ENCODE measurements at places on chromosomes 1 and 21.

DNA sequence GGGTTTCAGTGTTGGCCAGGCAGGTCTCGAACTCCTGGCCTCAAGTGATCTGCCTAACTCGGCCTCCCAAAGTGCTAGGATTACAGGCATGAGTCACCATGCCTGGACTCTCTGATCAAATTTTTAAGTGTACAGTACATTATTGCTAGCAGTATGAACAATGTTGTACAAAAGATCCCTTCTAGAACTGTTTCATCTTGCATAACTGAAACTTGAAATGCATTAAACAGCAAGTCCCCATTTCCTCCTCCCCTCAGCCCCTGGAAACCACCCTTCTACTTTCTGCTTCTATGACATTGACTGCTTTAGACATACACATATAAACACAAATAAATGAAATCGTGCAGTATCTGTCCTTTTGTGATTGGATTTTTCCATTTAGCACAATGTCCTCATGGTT, 463.4 kb downstream of the PTPRC start:
- no peak for DNase-seq

GRCh38 chr21:37087188-37087587, 14.1 kb downstream of the TTC3 start:
- DNase-seq, result no peak

DNA sequence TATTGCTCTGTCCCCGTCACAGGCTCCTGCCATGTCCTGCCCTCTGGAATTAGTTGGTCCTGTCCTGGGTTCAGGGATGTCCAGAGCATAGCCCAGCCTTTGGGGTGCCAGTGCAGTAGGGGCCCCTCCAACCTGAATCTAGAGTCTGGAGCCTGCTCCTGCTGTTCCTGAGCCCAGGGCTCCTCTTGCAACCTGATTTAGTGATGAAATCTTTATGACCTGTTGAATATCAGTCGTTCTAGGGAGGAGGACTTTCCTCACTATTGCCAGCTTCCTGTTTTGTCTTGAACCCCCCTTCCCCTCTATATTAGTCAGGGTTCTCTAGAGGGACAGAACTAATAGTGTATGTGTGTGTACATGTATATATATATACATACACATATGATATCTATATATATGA, 42.5 kb upstream of the STUM start:
- peak; percentile 8 for DNase-seq

- peak; percentile 95 for DNase-seq
Measured at GRCh38 chr1:230066466-230067404, at the start of gene GALNT2. Gene GALNT2 (plus strand): TSS chr1:230067238. CDS start chr1:230067281, 43 bp downstream.

- no peak for DNase-seq
Measured at GRCh38 chr1:185237661-185238060, 79.4 kb downstream of the IVNS1ABP start.

DNA sequence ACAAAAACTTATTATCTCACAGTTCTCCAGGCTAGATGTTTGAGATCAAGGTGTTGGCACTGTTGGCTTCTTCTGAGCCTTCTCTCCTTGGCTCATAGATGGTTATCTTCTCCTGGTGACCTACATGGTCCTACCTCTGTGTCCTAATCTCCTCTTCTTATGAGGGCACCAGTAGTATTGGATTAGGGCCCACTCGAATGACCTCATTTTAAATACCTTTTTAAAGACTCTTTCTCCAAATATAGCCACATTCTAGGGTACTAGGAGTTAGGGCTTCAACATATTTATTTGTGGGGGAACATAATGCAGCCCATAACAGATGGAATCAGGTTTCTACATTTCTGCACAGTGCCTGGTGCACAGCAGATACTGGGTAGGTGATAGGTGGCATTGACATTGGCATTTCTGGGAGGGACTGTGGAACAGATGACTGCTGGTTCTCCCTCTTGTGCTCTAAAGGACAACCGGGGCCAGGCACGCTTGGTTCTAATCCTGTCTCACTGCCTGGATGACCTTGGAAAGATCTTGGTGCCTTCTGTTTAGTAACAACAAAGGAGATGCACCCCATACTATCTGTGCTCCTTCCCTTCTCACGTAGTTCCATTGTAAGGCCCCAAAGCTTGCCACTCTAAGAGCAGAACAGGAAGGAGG, 140.3 kb downstream of the PLPP3 start:
- no peak for DNase-seq

DNA sequence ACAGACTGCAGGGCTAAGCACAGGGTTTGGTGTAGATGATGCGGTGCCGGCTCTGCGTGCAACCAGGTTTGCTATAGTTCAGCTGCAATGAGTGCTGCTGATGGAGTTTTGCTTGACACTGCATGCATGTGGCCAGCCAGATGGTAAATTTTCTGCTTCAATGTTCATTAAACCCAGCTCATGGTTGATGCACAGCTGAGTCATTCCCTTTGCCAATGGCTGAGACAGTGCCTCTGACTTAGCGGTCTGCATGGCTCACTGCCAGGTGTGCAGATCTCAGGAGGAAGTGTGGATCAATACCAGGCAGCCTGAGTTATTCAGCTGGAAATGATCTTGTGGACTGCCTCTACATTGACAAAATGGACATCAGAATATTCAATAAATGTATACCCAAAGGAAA, 172.7 kb upstream of the ZP4 start:
- no peak for DNase-seq

- DNase-seq, result no peak
Measured at GRCh38 chr1:116710420-116711262, 43.1 kb upstream of the IGSF3 start.

DNA sequence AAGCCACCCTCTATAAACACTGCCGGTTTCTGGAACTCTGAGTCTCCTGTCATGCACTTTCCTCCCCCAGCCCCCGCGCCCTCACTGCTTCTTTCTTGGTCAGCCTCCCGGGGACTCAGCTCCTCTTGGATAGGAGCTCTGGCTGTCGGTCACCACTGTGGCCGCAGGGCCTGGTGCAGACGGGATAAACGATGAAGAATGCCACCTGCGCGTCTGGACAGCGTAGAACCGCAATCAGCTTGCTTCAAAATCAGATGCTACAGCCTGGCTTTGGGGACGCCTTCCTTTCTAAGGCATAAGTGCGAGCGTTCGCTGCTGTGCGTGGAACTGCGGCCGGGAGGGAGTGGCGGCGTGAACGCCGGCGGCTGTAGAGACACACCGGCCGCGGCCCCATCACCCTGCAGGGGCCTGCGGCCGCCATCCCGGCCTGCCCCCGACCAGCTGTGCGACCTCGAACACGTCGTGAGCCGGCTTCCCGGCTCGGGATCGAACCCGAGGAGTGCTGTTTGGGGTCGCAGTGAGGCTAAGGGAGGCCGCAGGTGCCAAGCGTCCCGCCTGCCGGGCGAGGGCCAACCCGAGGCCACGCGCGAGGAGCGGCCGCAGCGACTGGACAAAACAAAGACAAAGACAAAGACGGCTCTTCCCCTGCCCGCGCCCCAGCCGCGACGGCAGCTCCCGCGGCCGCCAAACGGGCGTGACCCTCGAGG, 688 bp downstream of the PTTG1IP start:
- no peak for DNase-seq

DNA sequence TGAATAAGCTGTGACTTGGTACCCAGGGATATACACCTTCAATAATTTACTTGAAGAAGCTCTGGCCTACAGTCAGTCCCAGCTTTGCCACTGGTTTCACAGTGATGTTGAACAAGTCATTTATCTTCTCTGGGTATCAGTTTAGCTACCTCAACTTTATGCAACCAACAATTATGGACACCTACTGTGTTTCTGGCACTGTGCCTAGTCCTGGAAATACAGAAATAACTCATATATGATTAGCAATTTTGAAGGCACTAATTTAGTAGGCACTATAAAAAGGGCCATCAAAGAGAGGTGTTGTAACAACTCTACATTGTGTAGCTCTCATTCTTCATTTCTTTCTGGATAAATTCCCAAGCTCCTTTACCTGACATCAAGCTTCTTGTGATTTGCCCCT, 88.6 kb upstream of the SPATA6 start:
- DNase-seq, result no peak

GRCh38 chr21:14318578-14318977, 64.4 kb downstream of the HSPA13 start:
- no peak for DNase-seq
